Eye (tissue), 1 donor: ENCODE measurements at places on chromosomes 5 and 9.

- DNase-seq: no peak
These were observed 151.2 kb downstream of the TSSK1B start for GRCh38 chr5:113283558-113283957.

DNA sequence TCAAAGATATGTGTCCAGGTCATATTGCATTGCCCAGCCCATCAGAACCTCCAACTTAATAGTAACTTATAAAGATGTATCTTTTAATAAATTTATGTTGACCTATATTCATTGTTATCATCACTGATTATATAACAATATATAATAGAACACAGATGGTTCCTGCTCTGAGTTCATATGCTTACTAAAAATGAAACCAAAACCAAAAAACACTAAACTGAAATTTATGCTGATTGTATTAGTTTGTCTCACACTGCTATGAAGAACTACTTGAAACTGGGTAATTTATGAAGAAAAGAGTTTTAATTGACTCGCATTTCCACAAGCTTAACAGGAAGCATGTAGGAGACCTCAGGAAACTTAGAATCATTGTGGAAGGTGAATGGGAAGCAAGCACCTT, 462.5 kb upstream of the TYRP1 start:
- DNase-seq: no peak

DNA sequence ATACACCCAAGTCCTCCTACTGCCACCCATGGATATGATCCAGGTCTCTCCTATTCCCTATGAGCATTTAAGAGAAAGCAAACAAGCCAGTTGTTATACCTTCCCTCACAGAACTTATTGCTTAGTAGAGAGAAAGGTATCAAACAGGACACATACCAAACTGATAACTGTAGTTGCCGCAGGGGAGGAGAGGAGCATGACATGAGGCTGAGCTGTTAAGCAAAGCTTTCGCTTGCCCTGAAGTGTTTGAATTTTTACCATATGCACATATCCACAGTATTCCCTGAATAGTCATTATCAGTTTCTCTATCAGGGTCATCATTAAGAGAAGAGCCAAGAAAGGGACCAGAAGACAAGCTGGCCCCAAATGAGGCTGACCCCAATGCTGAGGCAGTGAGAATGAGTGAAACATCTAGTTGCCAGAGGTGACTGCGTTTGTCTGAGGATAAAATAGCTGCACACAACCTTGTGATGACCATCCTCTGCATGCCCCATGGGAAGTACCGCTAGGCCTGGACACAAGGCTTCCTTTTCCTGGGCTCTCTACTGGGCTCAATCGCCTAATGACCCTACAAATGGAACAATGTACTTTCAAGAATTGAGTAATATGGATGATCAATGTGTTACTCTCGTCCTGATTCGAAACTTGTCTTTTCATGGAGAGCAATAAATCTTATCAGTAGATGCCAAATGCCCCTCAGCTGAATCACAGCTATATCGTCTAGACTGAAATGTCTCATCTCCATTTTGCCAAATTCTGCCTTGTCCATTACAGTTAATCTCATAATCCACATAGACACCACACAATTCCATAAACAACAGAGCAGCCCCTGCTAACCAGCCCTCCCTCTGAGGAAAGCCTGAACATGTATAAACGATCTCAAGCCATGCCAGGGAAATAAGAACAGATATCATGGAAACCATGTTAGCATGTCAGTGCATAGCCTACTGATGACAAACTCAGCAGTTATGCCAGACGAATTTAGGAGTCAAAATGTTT, 4.3 kb upstream of the IFNK start:
- no peak for DNase-seq

GRCh38 chr5:34657988-34658387, 1.9 kb downstream of the RAI14 start:
- DNase-seq: peak; percentile 60

DNA sequence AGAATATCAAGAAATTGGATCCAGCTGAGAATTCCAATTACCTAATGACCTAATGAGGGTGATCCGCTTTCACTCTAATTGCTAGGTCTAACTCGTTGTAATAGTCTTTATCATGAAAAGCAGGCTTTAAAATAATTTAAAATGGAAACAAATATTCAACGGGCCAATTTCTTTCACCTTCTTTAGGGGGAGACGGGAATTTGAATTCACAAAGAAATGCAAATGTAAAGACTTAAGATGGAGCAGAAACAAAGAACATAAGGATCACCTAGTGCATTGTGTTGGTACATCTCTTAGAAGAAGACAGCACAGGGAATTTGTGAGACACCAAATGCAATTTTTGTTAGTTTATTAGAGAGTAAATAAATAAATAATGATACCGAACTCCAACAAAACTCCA, 1.5 kb upstream of the KCNN2 start:
- peak; percentile 69 for DNase-seq

- DNase-seq: no peak
These were observed 7.3 kb upstream of the ARL15 start for GRCh38 chr5:54317511-54318260.

GRCh38 chr5:112738191-112738560, 491 bp downstream of the APC start:
- DNase-seq: no peak

DNA sequence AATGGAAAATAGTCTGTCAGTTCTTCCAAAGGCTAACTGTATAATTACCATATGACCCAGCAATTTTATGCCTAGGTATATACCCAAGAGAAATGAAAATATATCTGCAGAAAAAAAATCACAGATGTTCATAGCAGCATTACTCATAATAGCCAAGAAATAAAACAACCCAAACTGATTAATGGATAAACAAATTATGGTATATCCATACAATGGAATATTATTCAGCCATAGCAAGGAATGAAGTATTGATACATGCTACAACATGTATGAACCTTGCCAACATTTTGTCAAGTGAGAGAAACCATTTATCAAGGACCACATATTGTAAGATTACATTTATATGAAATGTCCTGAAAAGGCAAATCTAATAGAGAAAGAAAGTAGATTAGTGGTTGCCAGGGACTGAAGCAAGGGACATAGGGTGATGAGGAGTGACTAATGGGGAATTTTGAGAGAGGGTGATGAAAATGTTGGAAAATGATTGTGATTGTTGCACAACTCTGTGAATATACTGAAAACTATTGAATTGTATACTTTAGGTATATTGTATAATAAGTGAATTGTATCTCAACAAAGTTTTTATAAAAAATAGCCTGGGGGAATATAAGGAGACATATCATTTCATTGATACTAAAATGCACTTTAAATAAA, 114.4 kb downstream of the PBX3 start:
- DNase-seq: no peak

DNA sequence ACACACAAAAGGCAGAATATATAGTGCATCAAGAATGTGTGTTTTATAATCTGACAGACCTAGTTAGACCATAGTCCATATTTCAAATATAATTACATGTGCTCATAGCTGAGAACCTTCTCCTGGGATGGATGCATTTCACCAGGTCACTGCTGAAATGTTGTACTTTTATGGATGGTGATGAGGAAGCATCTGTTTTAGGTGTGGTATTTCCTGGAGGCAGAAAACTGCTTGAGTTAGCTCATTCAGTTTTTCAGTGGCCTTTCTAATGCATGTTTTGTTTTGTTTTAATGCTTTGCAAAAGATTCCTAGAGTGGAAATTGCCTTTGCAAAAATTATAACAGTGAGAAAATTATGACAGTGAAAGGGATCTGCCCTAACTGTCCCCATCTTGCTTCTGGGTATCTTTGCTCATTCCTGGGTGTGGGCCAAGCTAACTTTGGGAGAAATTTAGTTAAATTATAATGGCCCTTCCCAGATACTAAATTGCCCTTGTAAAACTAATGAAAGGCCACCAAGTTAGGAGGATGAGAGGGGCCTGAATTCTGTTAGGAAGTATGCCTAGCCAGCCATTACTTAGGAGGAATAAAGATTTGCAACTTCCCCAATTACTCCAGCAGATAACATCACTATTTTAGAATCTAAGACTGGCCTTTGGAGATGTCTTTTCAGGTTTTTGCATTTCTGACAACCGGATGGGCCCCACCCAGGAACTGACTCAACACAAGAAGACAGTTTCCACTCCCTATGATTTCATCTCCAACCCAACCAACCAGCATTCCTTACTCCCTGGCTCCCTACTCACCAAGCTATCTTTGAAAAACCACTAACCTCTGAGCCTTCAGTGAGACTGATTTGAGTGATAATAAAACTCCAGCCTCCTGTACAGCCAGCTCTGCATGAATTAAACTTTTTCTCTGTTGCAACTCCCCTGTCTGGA, 7.0 kb upstream of the IL12B start:
- DNase-seq: no peak

DNA sequence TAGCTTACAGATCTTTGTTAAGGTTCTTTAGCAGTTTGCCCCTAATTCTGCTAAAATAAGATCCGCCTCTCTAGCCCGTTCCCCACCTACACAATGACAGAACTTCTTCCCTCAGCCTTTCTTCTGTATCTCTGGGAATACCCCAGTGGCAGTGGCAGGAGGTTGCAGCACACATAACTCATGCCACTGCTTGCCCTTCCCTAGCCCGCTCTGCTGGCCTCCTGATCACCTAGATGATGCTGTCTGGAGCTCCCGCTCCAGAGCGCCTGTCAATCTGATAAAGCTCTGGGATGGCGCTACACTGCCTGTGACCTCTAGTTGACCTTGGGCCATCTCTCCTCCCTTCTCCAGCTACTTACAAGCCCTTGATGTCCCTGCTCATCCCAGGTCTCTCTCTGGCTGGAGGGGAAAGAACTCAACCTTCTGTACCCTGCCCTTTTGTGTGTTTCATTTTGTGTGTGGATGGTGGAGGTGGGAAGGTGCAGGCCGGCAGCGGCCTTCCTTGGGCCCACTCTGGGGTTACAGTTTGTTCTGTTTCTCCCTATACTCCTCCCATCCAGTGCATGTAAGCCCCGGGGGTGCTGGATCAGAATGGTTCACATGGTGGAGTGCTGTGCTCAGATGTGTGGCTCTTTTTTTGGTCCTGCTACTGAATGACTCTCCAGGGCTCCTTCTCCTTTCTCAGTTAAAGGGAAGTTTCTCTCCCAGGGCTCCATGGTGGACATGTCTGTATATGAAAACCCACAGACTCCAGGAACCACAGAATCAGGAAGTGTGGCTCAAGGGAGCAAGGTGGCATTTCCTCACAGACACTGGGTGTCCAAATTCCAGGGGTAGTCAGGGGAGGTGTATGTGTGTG, 29.1 kb downstream of the MTX3 start:
- peak; percentile 30 for DNase-seq

- no peak for DNase-seq
These were observed 66.4 kb upstream of the PIK3R1 start for GRCh38 chr5:68149189-68149588.

- DNase-seq: no peak
These were observed 98.4 kb downstream of the MED27 start for GRCh38 chr9:131981116-131981776.

GRCh38 chr9:72349240-72349639, 15.8 kb downstream of the ZFAND5 start:
- no peak for DNase-seq

DNA sequence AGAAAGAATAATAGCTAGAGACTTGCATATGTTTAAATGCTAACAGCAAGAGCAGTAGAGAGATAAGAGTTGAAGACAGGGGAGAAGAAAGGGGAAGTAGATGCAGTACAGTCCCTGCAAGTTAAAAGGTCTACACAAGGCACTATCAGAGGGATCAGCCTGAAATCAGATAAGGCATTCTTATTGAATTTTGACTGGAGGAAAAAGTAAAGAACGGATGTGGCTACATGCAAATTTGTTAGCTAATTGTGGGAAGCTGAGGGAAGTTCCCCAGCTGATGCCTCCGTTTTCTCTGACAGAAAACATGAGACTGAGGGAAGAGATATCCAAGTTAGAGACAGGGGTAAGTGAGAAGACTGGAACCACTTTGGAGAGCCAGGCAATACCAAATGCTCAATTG, 12.9 kb upstream of the RHOBTB3 start:
- no peak for DNase-seq

DNA sequence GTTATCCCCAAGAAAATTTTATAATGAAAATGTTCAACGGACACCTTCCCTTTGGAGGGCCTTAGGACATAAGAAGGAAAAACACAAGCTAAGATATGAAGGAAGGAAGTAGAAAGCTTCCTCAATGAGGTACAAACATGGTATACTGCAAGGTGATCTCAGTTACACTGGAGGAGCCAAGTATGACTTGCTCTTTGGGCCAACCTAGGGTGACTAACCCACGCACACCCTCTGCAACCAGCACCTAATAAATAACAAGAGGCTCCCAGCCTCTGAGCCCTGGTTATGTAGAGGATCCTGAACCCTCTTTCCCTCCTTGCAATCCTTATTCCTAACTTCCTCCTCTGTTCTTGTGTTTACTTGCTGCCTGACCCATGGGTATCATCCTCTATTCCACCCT, 38.3 kb upstream of the KCNV2 start:
- DNase-seq: no peak

GRCh38 chr5:169374761-169375160, 73.8 kb upstream of the SLIT3 start:
- DNase-seq: no peak

DNA sequence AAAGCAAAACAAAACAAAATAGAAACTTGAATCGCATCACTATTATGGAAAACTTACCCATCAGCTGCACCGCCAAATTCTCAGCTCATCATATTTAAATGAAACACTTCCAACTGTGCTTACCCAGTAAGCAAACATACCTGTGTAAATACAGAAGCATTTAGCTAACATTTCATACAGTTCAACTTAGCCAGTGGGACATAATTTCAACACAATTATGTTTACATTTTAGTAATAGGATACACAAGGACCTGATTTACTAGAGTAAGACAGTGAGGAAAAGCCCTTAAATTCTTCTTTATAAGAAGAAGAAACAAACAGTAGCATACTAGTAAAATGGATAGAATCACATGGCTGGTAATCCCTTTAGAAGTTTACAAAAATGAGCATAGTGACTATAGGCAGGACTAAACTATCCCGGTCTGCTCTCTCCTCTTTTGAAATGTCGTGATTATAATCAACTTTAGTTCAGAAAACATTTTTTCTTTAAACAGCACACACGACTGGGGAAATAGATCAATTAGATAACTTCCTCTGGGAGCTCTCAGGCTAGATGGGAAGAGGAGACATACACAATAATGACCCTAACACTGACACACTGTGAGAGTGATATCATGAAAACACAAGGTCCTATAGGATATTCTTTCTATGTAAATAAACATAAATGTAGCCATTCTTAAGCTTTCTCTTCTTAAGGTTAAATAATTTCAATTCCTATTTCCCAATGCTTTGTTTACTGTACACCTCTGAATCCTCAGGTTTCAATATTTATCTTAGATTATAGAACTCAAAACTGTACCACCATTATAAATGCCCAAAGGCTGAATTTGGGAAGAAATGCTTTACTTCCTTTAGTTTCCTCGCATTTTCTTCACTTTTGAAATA, 15.9 kb upstream of the CDC20B start:
- DNase-seq: no peak

DNA sequence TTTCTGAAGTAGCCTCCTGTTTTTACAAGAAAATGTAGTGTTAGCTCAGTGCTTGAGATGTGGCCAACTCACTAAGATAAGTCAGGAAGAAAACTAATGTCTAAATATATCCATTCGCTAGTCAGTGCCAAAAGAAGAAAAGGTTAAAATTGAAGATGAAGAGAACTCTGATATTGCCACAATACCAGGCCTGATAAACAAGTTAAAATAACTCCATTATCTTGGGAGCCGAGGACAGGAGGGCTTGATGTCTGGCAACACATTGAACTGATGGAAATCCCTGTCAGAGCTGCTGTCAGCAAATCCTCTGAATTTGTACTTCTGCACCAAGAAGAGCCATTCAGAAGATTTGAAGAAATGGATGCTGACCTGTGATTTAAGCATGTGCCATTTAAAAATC, 103.4 kb downstream of the LRRC70 start:
- DNase-seq: no peak

GRCh38 chr9:79120533-79120932, 451.2 kb upstream of the TLE4 start:
- no peak for DNase-seq

- no peak for DNase-seq
These were observed 69.0 kb upstream of the FST start for GRCh38 chr5:53411388-53411787.
